Fibroblast of mammary gland (primary cell): ENCODE measurements at places on chromosomes 4 and X.

- DNase-seq: no peak
Measured at GRCh38 chrX:1391370-1391706, 575 bp downstream of the SLC25A6 start.

- DNase-seq: peak; percentile 62
Measured at GRCh38 chr4:95095348-95095974, 337.7 kb downstream of the BMPR1B start.

- no peak for DNase-seq
Measured at GRCh38 chr4:165009493-165010227, 22.1 kb upstream of the TRIM60 start.

DNA sequence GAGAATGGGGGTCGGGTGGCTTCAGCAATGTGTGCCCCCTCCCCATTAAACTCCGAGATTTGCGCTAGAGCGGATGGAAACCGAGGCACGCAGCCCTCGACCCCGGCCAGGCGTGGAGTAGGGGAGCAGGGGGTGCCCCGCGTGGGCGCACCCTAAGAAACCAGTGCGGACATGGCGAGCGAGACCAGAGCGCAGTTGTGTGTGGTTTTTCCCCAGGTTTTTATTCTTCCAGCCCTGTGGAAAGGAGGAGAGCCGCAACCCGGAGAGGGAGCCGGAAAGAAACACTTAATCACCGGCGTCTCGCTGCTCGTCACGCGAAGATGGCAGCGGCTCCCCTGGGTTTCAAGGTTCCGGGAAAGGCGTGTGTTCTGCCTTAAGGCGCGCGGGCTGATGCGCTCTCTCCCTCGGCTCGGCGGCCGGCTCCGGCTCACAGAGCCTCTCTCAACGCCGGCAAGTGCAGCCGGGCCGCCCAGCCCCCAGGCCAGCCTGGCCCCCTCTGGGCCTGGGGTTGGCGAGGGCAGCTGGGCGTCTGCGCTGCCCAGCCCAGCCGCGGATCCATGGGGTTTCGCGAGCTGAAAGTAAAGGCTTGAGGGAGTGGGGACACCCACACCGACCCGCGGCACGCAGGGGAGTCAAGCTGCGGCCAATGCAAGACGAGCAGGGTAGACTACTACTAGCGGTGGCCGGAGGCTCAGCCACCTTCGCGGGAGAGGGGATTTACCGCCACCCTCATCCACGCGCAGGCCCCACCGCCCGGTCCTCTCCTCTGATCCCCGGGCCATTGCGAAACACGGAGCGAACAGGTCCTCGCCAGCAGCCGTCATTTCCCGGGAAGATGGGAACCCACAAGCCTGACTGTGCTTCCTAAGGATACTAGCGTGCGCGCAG, 74.0 kb upstream of the BCOR start:
- DNase-seq: peak; percentile 51

DNA sequence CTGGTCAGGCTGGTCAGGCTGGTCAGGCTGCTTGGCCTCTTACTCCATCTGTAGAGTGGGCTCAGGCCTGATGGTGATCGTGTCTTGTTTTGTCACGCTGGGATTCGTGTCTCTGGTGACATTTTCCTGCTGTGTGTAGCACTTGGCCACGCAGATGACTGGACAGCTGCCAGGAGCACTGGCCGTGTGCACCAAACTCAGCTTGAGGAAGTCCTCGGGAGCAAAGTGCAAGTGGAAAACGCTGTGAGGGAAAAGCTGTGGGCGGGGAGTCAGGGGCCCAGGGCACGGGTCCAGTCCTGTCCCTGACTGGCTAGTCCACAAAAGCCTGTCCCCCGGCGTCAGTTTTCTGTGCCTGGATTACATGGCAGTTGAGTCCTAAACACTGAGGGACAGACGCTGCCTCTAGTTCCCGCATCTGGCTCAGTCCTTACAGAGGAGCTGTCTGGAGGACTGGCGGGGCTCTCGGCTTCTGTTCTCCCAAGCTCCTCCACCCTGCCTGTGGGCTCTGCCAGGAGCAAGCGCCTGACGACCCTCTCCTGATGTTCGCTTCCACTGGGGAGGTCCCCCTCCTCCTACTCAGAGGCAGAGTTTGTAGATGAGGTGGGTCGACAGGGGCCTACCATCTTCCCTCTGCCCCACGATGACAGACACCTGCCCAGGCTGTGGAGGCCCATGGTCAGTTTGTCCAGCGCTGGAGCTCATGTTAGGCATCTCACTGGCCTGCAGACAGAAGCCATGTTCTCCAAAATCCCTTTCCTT, 35.9 kb upstream of the GRPEL1 start:
- DNase-seq: no peak
